GM03348 (cell line): ENCODE measurements at places on chromosomes 4 and X.

- no peak for DNase-seq
These were observed 17.0 kb upstream of the ZNF280C start for GRCh38 chrX:130285710-130286109.

GRCh38 chr4:139243448-139244365 is 36.3 kb downstream of the MGARP start:
- DNase-seq: peak; percentile 85

- peak; percentile 47 for DNase-seq
These were observed 41.3 kb upstream of the STAG2 start for GRCh38 chrX:123920105-123920785.

GRCh38 chr4:37542706-37543105 is 143.5 kb downstream of the RELL1 start:
- DNase-seq: no peak

DNA sequence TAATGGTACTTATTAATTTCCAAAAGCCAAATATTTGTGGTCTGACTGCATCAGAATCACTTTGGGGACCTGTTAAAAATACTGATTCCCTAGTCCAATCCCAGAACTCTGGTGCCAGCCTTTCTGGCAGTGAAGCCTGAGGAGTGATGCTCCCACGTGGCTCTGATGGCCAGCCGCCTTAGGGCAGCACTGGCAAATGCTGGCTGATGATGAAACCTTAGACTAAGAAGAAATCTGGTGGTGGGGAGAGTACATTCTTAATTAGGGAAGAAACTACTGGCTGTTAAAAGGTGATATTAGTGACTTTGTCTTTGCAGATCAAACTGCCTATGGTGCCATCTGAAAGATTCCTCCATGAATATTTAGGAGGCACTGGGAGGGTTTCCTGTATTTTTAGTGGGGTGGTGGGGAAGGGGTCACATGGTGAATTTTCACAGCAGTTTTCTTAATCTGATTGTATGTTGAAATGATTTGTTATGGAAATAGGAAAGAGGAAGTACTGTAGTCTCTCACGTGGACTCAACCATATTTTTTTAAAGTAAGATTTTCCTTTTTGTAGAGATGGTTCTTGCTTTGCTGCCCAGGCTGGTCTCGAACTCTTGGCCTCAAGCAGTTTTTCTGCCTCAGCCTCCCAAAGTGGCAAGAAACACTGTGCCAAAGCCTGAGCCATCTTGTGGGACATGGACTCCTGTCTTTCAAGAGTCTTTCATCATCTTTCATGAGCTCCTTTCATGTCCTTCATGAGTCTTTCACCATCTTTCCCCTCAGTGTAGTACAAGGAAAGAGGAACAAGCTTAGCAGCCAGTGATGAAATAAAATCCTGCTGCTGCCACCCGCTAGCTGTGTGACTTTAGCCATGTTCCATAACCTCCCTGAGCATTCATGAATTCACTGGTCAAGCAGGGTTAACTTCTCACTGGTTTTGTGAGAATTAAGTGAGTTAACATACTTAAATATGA is 90.8 kb downstream of the ZNF330 start:
- DNase-seq: no peak
